ENCODE measurements at places on chromosomes 1 and 21.

DNA sequence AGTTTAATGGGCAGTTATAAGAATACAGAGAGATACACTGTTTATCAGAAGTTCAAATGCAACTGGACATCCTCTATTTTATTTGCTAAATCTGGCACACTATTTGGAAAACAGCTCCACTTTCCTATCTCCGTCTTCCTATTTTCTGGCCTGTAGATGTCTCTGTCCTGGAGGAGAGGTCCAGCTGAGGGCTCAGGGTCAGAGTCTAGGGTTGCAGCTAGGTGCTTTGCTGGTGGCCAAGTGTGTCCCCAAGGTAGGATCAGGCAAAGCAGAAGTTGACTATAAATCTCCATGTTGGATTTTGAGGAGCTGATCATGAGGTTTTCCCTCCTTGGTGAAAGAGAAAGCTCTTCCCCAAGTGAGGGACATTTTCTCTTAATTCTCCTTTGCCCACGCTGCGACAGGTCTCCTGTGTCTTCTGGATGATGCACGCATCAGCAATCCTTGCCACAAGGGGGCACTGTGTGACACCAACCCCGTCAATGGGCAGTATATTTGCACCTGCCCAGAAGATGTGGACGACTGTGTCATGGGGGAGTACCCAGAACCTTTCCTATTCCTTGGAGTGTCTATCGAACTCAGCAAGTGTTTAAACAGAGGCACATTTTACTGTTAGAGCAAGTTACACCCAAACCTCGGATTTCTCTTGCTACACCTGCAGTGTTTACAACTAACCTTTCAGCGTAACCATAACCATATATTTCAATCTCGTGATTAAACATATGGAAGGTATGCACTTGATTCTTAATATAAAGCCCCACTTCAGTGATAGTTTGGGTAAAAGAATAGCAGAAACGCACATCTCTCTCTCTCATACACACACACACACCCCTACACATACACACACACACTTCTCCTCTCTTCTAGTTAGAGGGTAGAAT is 10.2 kb downstream of the ADAM30 start:
- peak; percentile 70 for DNase-seq

- no peak for DNase-seq
Measured at GRCh38 chr21:27057997-27058396, 91.1 kb upstream of the ADAMTS5 start.

- DNase-seq: no peak
Measured at GRCh38 chr1:223214261-223214807, 71.3 kb upstream of the TLR5 start.

DNA sequence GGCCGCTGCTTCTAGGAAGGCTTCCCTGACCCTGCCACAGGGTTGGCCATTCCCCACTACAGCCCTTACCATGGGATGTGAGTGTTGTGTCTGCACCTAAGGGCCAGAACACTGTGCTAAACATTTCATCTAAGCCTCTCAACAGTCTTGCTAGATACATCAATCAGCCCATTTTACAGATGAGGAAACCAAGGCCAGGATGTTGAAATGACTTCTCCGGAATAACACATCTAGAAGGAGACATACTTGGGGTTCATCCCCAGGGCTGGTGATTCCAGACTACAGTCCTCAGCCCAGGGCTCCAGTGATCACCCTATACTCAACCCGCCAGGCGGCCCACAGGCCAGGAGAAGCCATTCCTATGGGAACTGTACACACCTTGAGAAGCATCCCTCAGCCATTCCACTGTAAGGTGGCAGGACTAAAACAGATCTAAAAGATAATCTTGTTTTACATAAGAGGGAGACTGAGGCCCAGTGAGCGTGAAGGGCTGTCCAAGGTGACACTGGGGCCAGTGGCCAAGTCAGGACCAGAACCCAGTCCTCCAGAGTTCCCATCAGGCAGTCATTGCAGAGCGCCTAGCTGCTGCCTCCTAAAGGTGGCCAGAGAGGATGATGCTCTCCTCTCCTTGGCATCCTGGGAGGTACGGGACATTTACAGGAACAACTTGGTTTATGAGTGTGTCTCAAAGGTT is 119.5 kb downstream of the GLIS1 start:
- no peak for DNase-seq

- no peak for DNase-seq
Measured at GRCh38 chr1:57603696-57604095, 179.8 kb upstream of the DAB1 start.

DNA sequence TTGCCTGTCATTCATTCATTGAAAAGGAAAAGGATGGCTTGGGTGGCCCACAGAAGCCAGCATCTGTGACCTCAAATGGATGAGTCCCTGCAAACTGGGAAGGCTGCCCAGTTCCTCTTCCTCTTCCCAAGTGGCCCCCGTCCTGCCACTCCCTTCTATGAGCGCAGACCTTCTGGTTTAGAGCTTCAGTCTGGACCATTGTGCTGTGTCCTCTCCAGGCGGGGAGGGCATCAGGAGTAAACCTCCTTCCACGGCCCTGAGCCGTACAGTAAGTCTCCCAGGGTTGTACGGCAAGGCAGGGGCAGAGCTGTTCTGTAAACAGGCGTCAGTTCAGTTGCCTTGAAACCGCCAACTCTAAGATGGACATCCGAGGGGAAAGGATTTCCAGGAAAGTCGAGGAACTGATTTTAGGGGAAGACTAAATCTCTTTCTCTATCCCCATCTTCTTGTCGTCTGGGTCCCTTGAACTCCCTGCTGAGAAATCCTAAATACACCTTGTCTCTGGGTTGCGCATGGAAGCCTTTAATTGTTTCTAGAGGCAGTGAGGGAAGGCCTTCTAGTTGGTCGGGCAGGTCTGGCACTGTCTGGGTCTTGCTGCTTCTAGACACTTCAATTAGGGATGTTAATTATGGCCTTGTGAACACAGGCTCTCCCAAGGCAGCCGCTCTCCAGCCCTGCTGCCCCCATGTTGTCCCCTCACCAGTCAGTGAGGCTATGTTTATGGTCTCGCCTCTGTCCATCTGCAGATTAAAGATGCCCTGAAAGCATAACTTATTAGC is 22.1 kb downstream of the SOX13 start:
- DNase-seq: no peak

DNA sequence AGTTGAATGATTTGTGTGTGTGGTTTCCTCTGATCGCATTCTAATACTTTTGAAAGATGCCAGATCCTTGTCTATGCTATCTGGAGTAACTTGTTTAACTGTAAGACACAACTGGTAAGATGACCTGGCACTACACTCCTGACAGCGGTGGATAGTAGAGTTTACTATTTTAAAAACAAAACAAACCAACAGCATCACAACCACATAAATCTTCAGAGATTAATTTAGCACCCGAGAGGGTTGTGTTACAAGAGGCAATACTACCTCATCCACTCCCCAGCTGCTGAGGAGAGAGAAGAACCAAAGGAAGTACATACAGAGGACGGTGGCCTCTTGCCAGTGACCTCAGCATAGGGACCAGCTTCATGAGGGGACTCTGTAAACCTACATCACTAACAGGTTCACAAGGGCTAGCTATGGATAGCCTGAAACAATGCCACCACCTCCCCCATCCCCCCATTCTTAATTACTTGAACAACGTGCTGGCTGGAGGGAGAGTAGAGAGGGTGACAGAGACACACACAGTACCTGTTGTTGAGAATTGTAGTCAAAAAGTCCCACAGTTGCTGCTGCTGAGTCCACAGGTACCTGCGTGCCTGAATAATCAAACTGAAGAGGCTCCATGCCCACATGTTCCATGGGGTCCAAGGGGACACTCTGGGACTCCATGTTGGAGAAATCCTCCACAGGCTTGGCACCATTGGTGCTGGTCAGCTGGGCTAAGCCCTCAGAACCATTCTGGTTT is 73.5 kb downstream of the PUM1 start:
- DNase-seq: no peak

- DNase-seq: no peak
Measured at GRCh38 chr1:245155272-245156040, 671 bp downstream of the KIF26B start.

DNA sequence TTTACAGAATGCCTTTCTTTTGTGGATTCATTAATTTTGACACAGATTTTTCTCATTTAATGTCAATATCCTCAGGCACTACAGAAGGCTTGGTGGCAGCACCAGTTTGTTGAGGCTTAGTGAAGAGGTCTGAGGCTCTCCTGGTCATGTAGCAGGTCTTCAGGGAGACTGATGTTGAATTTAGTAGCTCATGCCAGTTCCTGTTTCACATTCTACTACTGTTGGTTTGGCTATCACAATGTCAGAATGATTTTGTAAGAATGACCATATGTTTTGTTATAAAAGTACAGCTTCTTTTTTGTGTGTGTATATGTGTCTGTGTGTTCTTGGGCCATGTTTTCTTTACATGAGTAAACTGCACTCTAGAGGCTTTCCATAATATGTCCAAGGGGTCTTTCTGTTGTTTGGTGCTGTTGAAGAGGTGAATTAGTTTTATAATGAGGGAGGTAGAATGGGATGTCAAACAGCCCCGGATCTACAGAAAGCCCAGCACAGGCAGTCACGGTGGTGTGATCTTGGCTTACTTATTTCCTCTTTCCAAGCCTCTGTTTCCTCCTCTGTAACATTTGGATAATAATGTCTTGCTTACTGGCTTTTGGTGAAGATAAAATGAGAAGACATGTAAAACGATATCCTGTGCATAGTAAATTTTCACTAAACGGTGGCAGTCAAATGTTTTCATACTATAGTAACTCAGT is 32.0 kb downstream of the C1orf21 start:
- DNase-seq: no peak

DNA sequence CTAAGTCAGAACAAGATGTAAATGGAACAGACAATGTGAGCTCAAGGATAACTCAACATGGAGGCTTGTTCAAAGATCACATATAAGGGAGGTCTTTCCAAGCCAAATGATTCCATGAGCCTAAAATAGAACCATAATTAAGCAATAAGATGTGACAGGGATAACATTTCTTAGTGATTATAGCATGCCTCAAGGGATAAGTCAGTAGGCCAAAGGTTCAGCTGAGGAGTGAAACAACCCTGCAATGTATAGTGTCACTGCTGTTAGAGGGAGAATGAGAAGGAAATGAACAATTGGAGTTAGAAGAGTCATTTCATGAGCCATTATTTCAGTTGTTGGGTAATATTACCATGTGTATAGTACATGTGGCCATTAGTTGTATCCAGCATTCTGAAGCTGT is 25.0 kb downstream of the GORAB start:
- no peak for DNase-seq

GRCh38 chr1:51616490-51616889 is 402 bp upstream of the OSBPL9 start:
- DNase-seq: no peak

- no peak for DNase-seq
Measured at GRCh38 chr1:35030338-35030737, 1.4 kb downstream of the ZMYM6 start.

DNA sequence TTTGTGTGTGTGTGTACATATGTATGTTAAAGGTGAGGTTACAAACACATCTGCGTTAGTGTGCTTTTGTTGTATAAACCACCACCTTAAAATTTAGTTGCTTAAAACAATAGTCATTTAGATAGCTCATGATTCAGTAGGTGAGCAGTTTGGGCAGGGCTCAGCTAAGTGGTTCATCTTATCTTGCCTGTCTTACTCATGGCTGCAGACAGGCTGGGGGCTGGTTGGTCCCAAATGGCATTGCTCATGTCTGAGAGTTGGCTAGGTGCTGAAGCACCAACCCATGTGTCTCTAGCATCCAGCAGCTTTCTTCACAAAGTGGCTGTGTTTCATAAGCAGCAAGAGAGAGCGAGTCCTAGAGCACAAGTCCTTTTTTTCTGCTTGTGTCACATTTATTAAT is 91.4 kb downstream of the MACF1 start:
- DNase-seq: no peak

DNA sequence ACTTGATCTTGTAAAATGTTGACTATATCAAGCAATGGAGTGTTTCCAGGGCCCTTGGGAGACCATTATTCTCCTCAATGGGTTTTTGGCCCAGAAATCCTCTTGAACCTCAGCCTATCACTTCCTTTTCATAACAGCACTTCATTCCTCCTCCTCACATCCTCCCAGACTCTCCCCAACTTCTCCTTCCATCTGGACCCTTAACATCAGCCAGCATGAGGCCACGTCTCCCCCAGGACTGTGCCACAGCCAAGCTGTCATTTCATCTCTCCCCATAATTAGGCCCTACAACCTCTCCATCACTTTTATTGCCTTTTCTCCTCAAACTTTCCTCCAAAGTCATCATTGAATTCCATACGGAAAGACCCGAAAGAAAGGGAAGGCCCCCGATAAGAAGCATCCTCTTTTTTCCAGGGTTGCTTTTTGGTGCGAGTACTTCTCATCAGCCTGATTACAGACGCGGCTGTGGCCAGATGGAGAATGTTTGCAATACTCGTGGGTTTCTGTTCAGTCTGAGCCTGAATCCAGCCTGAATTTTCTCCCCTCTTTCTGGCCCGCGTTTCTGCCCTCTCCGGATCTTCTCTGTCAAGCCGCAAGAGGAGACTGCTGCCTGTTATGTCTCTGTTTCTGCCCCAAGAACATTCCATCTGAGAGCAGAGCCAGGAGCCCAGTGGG is 52.7 kb upstream of the SLC25A33 start:
- DNase-seq: no peak

GRCh38 chr1:248834343-248834940 is 3.6 kb upstream of the ZNF672 start:
- DNase-seq: no peak

DNA sequence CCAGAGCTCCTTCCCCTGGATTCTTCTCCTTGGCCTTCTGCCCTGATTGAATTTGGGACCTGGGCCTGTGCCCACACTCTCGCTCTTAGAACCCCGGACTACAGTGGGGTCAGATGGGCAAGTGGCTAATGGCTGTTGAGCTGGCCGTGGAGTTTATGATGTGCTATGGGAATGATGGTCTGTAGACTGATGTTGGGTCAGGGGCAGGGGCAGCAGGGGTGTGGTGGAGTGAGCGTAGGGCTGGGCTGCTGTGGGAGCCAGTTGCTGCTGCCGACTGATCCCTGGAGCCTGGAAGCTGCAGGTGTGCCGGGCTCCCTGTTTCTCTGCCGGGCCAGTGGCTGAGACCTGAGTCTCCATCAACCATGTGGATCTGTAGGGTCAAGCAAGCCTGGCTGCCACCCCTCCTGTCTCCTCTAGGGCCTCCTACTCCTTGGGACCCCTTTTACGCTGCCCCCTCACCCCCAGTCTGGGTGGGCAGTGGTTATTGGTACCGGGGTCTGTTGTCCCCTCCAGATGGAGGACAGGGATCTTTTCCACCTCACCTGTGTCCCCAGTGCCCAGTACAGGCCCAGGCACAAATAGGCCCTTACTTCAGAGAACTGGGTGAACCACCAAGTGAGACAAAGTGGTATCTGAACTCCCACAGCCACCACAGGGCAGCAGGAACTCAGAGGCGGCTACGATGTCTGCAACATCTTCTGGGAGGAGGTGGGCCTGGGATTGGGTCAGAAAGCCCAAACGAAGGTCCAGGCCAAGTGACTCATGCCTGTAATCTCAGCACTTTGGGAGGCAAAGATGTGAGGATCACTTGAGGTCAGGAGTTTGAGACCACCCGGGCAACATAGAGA is 5.1 kb downstream of the PODN start:
- no peak for DNase-seq

DNA sequence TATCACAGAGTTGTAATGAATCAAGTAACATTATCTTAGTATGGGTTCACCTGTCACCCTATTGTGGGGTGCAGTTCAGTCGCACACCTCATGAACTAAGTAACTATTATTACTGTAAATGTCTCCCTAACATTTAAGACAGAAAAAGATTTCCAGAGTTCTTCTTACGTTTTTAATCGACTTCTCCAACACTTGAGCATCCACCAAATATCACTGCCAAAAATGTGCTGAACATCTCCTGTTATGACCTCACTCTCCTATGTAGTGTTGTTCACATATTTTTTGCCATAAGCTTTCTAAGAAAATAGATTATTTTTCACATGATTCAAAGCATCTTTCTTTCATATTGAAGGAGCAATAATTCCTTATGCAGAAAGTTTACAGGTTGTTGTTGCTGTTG is 1.3 kb downstream of the TTLL7 start:
- DNase-seq: no peak
